Osteocyte (in vitro differentiated cells): ENCODE measurements at places on chromosomes 1 and 21.

GRCh38 chr21:17782051-17782450 is 37.1 kb downstream of the C21orf91 start:
- DNase-seq = no peak

DNA sequence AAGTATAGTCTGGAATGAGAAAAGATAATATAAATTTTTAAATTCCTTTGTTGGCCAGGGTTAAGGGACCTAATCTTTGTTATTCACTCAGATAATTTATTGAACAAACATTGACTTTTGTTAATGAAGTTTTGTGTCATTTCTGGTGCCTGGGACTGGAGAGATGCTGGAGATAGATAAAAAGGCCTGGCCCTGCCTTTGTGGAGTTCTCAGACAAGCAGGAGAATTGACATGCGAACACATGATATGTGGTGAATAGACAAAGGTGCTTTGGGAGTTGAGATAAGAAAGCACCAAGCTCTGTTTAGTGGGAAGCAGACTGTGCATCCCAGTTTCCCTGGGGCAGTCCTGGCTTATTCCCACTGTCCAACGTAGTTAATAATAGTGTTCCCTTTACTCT is 8.5 kb downstream of the C1orf21 start:
- DNase-seq = no peak

DNA sequence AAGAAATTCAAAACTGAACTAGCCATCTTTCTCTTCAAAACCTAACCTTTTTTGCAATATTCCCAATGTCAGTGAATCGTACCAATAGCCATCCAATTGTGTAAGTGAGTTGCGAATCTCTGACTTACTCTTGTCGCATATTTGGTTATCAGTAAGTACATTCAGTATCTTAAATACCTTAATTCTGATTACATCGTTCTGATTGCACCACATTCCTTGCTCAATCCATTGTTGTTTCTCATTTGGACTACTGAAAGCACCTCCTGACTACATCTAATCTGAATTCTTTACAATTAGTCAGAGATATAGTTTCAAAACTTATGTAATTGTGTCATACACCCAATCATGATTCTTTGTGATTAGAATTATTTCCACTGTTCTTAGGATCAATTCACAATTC is 16.8 kb upstream of the BRINP3 start:
- no peak for DNase-seq

DNA sequence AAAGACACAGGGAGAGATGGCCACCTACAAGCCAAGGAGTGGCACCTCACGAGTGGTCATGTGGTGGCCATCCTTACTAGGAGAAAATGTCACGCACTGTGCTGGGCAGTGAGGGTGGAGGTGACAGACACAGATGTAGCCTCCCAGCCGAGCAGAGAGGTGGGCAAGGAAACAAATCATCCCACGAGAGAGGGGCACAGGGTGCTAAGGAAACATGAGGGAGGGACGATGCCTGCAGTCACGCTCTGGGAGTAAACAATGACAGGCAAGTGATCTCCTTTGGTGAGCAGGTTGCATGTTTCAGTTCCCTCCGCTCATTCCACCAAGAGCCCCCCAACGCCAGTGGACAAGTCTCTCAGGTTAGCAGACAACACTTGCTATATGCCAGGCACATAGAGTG is 65.8 kb downstream of the CD247 start:
- DNase-seq = no peak

DNA sequence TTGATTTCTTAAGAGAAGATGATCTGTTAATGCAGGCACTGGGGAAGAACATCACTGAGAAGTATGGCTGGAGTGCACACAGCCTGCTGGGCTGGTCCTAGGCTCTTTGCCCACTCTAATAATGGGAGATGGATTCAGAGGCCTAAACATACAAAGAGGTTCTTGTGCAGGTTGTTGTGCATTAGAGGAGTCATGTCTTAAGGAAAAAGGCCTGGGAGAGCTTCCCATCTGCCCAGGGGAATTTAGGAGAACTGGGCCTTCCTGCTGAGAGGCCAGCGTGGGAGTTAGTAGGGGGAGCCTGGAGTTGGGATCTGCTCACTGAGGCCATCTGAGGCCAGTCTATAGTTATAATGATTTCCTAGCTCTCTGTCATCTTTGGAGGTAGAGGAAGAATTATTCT is 126.7 kb downstream of the TLR5 start:
- no peak for DNase-seq

DNA sequence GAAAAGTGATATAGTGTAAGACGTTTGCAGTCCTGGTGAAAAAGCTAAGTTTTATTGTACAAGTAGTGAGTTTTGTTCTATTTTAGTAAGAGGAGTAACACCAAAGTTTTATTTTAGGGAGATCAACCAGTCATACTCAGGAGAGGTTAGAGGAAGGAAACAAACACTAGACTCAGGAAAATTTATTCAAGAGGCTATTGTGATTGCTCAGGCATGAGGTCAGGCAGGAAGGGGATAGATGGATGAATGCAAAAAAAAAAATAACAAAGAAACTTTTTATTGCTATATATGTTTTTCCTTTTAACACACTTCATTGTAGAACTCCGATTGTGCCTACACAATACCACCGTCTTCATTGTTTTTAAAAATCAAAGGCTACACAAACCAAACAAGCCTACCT is 189.0 kb downstream of the LYPLAL1 start:
- no peak for DNase-seq

DNA sequence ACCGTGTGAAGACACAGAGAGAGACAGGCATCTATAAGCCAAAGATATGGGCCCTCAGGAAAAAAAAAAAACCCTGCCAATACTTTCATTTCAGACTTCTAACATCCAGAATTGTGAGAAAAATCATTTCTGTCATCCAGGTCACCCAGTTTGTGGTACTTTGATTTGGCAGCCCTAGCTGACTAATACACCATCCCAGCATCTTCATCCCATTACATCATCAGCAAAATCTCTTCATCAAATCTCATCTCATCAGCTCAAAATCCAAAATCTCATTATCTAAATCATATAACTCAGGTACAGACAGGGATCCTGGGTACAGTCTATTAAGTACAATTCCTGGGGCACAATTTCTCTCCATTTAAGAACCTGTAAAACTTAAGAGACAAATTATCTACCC is 51.9 kb upstream of the GJA8 start:
- no peak for DNase-seq
